ENCODE measurements at places on chromosomes 6 and 20. TPM values are rescaled to one million over a fixed set of nuclear protein-coding genes. Genes with fewer than 3 reads are reported as not detected.

The RIPPLY2 gene
- total RNA-seq = not detected

DNA sequence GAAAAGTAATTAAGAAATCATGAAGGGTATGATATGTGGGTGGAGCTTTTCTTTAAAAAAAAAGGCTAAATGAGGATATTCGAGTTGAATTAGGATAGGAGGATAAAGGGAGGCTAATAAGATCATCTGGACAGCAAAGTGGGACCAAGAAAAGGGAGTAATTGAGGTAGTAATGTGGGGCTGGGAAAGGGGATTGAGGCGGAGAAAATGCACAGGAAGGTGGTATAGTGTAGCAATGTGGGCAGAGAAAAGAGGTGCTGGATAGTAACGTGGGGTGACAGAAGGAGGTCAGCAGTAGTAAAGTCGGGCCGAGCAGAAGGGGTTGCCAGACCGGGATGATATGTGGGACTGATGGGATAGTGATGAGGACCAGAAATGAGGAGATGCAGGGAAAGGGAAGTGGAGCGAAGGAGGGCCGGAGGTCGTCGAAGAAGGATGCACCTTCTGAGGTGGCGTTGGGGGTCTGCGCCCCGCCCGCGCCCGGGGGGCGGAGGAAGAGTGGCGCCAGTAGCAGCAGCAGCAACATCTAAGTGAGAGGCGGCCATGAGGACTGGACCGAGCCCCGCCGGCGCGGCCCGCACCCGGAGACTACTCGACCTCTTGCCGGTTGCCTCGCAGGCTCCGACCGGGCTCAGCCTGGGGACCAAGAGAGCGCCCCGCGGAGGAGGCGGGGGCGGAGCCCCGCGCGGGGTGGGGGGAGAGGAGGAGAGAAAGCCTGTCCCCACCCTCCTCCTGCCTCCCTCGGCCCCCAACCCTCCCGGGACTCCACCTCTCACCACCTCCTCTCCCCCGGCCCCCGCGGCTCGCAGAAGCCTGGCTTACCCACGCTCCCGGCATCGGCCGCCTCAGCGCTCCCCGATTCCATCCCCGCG, 887 bp downstream of the GABBR1 start:
- peak; percentile 68 for DNase-seq

DNA sequence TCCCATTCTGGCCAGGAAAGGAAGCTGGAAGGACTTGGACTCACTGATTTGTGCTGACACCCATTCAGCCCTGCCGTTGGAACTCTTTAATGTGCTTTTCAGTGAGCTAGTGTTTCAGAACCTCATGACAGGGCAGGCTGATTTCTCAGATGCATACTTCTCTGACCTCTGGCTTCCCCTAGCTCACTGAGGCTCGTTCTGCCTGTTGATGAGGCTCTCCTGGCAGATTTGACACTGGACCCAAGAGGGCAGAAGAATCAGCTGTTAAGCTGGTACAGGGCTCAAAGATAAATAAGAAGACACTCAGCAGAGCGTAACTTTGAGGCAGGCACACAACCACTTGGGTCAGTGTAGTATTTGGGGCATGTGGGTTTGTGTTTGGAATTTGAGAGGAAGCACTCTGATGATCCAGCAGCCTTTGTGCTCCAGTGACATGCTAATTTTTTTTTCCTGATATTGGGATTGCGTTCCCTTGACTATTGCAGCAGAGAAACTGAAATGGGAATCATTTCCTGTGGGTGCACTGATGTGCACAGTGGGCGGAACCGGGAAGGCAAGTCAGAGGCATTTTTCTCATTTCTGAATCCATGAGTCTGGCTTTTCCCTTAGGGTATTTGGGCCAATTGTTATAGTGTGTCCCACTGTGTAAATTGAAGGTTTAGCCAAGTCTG, 80.2 kb downstream of the CARMIL1 start:
- DNase-seq = peak; percentile 64

DNA sequence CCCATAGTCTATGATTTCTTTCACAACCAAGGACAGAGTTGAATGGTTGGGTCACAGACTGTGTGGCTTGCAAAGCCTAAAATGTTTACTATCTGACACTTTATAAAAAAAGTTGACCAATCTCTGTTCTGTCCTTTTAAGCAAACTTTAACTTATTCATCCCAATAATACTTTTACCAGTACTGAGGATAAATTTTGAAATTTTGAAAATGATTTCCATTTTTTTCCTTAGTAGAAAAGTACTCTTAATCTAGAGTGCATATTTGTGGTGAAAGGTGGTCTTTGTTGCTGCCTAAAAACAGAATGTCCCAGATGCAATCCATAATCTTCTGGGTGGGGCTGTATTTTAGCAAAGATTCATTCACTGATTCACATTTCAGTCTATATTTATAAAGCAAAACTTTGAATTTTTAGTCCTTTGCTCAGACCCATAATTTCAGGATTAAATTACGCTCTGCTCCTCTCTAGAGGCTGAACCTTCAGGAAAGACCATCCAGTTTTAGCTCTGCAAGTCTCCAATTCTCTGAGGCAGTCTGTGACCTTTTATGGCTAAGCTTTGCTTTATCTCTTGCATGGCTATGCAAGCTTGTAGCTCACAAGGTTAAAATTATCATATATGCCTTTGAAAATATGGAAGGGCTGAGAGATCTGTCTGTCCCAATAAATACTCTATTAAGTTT, 573.5 kb downstream of the COL12A1 start:
- no peak for DNase-seq

The ZNF311 gene
- 0.13 TPM for total RNA-seq

DNA sequence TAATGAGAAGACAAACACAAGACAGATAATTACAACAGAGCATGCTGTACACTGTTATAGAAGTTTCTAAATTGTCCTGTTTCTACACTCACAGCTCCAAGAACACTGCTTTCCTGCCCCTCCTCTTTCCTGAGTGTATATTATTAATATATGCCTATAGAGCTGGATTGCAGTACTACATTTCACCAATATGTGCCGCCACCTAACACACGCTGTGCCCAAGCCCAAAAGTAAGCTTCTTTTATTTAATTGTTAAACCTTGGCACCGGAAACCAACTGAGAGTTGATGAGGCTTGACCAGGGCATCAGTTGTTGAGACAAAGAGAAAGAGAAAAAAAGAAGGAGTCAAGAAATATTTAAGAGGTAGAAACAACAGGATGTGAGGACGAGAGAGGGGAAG, 16.0 kb upstream of the PTPRT start:
- DNase-seq = no peak

GRCh38 chr6:97361286-97361685, 78.3 kb upstream of the MMS22L start:
- DNase-seq = no peak

The BPIFB4 gene
- total RNA-seq = not detected

DNA sequence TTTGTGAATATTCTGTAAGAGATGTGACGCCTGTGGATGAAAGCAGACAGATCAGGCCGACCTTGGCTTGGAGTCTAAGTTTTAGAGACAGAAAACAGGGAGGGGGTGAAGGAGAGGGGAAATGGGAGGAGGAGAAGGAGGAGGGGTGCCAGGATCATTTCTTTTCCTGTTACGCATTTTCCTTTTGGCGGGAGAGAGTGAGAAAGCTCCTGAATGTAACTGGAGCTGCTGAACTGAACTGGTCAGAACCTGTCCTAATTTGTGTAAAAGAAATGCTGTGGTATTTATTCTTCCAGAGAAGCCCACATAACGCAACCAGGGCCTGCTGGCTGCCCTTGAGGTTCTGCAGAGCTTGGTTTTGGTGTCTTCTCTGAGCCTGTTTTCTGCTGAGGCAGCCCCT, 41.9 kb downstream of the UTRN start:
- no peak for DNase-seq

- DNase-seq = no peak
These were observed 422.5 kb upstream of the RGS17 start for GRCh38 chr6:153553627-153554026.

The HCK gene
- total RNA-seq = 1.9 TPM

DNA sequence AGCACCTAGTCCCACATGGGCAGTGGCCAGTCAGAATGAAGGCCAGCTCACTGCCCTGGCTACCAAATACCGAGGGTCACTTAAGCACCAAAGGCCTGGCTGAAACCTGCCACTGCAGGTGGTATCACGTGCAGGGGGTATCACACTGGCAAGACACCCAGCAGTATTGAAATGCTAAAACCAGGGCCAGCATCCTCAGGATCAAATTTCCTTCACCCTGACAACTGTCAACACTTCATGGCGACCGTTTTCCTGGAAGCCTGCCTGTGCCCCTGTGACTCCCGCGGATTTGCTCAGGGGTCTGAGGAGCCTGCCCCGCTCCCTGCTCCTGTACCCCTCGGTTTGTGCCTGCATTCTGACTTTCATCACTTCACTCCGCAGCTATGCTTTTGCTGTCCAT, 151.1 kb downstream of the TTLL2 start:
- no peak for DNase-seq

The CAGE1 gene
- not detected for total RNA-seq

DNA sequence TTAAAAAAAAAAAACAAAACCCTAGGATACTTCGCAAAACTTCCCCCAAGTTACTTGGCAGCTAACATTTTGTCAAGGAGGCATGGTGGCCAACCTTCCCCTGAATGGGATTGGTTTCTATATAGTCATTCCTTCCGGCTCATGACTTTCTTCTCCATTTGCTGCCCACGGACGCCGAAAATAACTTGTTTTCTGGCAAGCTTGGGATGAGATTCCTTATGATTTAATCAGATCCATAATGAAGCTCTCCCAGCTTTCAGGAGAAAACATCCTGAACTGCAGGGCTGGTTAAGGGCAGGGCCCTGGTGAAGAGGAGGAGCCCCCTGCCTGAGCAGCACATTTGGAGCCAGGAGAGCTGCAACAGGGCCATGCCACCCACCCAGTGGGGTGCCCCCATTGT, 49.9 kb downstream of the PPP1R16B start:
- no peak for DNase-seq

GRCh38 chr6:117505311-117505710, 22.8 kb downstream of the DCBLD1 start:
- no peak for DNase-seq

- DNase-seq = no peak
These were observed 48.7 kb downstream of the SCGN start for GRCh38 chr6:25700761-25701160.

GRCh38 chr6:128806261-128806660, 76.7 kb upstream of the LAMA2 start:
- DNase-seq = no peak

All from psoas muscle (tissue), 8 donors.